ENCODE measurements at places on chromosomes 1 and 21.

DNA sequence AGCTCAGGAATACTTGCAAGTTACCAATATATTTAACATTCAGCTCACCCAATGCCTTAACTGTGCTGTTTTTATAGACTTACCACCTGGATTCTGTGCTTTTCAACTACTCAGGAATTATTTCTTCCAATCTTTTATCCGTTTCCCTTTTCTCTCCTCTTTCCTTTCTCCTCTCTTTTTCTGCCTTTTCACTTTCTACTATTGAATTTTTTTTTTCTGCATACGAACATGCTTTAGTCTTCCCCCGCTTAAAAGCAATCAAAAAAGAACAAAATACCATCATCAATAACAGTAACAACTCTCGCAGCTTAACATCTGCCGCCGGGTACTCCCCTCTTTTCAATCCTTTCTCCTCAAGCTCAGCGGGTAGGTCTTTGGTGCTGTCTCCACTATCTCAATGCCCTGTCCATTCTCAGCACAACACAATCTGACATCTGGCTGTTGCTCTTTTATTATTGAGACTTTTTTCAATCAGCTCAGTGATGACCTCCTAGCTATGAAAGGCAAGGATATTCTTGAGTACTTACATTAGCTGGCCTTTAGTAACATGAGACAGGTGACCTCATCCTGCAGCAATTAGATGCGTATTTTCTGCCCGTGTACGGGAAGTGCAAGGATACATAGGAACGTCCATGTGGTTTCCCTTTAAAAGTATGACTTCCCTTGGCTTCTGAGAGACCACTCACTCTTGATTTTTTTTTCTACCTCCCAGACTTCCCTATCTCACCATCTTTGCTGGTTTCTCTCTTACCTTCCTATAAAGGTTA is 40.2 kb upstream of the SIPA1L2 start:
- no peak for DNase-seq

DNA sequence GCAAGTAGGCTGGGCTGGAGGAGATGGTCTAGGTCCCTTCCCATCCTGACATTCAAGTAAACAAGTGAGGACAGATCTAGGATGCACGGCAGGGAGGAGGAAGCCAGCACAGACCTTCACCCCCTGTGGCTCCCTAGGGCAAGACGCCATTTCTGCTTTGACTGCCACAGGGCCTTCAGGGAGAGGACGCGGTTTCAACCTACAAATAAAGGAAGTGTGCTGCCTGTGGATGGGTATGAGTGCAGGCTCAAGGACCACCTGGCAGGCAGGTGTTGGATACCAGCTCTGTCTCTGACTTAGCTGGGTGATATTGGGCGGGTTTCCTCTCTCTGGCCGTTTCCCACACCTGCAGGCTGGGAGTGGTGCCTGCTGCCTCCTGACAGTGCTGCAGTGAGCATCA is 16.2 kb downstream of the SLC2A1 start:
- no peak for DNase-seq

- no peak for DNase-seq
Observed at GRCh38 chr1:232556351-232556750, 73.6 kb downstream of the SIPA1L2 start.

GRCh38 chr21:45055861-45056260 is 18.5 kb upstream of the ADARB1 start:
- no peak for DNase-seq

- DNase-seq, result no peak
Observed at GRCh38 chr1:54851936-54852524, 35.0 kb downstream of the DHCR24 start.

DNA sequence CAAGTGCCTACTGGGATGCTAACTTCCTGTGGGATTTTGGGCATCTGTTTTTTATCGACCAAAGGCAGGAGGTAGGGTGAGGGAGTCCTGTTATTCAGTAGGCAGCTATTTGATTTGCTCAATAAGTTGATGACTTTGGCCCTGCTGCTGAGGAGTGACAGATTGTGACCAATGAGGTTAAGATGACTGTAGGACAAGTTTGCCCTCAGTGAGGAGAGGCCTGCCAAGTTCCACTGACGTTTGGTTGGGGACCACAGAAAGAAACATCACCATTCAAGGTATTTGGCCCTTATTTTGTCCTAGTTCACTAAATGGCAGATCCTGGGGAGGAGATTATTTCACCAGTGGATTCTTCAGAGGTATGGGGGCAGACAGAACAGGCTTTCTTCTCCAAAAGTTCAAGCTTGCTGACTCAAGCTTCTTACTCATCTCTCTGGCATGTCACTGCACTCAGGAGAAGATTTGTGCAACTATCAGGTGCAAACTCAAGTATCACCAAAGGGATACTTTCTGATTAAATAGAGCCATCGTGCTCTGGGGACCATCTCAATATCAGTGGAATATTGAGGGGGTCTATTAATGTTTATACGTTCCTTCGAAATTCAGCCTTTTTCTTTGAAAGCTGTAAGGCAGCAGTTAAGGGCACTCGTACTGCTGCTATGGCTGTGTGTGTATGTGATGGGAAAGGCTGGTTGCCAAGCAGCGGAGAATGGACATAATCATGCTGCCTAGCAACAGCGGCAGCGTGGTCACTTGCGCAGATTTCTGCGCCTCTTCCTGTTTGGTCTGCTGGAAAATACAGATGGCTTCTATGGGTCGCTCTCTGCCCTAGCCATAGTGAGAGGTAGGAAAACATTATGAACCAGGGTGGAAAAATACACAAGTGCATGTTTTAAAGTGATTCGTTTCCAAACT is 78.7 kb downstream of the PBX1 start:
- no peak for DNase-seq

- DNase-seq, result peak; percentile 33
Observed at GRCh38 chr1:89779151-89779940, 41.5 kb upstream of the LRRC8D start.

DNA sequence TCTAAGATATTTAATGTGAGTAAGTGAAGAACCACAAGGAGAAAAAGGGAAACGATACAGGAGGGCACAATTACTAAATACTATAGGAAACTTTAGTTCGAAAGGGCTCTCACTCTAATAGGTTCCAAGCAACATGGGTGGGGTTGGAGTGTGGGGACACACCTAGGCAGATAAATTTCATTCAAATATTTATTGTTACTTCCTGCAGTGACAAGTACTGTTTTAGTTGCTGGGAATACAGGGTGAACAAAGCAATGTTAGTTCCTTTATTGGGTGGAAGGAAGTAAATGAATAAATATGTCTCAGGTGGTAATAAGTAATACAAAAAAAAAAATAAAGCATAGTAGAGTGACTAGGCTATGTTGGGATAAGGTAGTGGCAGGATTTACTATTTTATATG is 73.2 kb upstream of the B3GALT2 start:
- no peak for DNase-seq

- no peak for DNase-seq
Observed at GRCh38 chr21:42097274-42097673, 26.2 kb downstream of the UMODL1 start.

DNA sequence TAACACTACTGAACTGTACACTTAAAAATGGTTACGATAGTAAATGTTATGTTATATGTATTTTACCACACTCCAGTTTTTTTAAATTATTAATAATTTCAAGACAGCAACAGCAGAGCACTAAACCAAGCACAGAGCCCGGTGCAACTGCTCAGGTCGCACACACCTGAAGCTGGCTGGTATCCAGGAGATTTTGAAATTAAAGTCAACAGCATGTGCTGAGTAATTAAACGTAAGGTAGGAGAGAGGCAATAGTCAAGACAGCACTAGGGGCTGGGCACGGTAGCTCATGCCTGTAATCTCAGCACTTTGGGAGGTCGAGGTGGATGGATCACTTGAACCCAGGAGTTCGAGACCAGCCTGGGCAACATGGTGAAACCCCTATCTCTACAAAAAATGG is 35.1 kb upstream of the SLC30A10 start:
- no peak for DNase-seq

DNA sequence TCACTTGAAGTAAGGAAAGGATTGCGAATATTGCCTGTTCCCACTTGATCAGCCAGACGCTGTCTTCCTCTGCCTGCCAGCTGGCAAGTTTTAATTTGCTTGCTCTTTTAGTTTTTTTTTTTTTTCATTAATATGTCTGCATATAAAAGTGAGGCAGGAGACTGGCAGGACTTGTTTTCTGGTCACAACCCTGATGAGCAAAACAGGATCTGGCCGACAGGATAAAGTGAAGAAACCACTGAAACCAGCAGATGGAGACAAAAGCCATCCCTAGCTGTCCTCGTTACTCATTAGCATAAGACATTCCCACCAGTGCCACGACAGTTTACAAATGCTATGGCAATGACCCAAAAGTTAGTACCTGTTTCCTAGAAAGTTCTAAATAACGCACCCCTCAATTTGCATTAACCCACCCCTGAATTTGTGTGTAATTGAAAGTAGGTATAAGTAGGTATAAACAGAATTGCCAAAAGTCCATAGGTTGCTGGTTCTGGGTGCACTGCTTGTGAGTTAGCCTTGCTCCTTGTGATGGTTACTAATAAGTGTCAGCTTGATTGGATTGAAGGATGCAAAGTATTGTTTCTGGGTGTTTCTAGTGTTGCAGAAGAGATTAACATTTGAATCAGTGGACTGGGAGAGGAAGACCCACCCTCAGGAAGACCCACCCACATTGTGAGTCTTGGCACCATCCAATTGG is 60.8 kb downstream of the ZNF684 start:
- DNase-seq, result no peak

- DNase-seq, result no peak
Observed at GRCh38 chr1:157124855-157125254, 13.3 kb downstream of the ETV3 start.

DNA sequence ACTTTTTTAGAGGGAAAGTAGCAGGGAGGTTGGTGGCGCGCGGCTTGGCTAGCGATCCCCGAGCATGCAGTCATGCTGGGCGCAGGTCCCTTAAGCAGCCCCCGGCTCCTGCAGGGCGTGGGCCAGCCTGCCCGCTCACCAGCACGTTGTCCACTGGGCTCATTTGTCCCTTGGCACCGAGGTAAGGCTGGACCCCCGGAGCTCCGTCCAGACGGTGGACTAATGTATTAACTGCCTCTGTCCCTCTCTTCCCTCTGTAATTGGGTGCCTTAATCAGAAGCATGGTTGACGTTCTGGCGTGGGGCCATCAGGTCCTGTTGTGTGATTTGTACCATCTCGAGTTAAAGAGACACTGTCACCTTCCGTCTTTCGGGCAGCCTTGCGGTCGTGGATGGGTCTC is 17.7 kb downstream of the TMEM201 start:
- DNase-seq, result no peak

- no peak for DNase-seq
Observed at GRCh38 chr21:16058896-16059295, 329.1 kb downstream of the USP25 start.

DNA sequence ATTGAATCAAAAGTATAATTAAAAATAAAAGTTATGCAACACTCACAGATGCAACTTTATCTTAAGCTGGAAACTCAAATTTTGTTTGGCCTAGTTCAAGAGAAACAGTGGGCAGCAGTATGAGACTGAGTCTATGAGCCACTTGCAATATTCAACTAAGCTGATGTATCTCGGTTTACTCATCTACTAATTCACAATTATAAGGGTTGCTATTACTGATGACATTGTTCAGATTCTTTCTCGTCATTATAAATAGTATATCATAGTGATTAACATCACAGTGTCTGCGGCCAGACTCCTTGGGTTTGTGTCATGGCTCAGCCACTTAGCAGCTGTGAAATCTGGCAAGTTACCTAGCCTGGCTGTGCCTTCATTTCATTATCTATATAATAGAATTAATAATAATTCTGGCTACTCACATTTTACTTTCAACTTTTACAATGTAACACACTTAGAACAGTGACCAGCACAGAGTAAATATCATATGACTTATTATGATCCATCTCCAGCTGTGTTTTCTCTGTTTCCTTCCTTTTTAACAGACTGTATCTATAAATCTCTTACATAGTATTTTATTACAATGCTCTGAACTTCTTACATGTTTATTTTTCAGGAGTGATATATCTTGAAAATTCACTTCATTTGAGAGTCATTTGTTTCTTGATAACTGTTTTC is 194.3 kb upstream of the RGS18 start:
- DNase-seq, result no peak

DNA sequence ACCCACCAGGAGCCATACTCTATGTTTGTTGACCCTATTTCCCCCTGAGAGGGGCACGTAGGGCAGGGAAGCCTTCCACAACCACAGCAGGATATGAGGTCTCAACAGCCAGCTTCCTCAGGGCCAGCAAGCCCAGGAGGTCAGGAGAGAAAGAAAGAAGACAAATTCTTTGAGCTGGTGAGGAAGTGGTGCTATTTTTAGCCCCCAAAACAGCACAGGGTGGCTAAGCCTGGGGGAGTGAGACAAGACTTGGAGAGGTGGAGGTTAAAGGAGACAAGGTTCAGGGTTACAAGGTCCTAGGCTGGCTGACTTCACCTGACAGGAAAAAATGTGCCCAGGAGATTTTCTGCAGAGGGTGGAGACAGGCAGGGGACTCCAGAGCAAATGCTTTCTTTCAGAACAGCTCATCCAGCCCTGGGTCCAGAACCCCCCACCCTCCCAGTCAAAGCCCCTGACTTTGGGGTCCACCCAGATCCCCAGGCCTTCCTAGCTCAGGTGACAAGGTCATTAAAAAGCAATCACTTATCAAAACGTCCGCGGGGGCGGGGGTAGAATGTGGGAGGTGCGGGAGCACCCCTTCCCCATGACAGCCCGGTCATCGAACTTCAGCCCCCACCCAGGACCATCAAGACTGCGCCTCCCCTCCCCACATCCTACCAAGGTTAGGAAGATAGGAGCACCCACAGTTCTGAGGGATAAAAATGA is 1.3 kb downstream of the SV2A start:
- DNase-seq, result no peak

DNA sequence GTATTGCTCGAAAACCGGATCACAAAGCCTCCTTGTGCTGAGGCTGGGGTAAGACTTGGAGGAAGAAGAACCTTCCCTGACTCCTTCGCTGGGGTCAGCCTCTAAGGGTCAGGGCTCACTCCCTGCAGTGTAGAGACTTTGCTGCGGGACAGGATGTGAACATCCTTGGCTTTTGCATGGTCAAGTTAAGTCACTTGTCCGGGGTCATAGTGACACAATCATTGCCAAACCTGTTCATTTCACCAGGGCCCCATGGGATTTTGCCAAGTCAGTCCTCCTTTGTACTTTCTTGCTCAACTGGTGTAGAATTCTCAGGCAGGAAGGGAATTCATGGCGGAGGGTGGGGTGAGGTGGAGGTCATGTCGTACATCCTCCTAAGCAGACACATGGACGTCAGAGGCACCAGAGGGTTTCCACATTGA is 24.7 kb upstream of the IL10 start:
- DNase-seq, result no peak

DNA sequence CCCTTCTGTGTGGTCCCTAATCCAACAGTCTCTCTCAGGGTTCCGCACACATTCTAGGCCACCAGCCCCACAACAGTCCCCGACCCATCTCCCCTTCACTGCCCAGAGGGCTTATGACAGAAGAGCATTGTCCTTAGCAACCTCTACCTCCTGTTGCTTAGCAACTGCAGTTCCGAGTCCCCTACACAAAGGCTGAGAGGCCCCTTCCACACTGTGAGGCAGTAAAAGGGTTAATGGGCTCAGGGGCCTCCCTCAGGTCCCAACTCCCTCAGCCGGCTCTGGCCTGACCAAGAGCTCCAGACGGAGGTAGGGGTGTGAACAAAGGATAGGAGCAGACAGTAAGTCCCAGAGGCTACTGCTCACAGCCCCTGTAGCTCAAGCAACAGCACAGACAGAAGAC is 4.3 kb downstream of the IGSF9 start:
- no peak for DNase-seq

- no peak for DNase-seq
Observed at GRCh38 chr1:30331415-30332065, 391.8 kb downstream of the MATN1 start.

GRCh38 chr1:230065571-230065970 is 1.5 kb upstream of the GALNT2 start:
- DNase-seq, result no peak

Measured in activated naive CD4-positive, alpha-beta T cell treated with Interleukin-2 at 50 U/mL for 16 hours (primary cell).